ENCODE measurements at places on chromosomes 2 and 18.

DNA sequence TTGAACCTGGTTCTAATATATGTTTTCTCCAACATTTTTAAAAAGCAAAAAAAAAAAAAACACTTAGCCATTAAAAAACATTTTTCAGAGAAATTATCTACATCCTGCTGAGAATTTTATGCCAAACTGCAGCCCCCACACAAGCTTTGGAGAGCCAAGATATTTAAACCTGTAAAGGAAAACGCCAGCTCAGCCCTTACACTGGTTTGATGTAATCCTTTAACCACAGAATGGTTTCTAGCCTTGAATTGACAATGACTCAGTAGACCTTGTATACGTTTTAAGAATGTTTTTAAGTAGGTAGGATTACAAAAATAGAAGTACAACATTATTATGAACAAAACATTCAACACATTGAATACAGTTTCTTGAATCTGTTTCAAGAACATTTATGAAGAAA, 113.6 kb downstream of the BABAM2 start:
- no peak for DNase-seq

- DNase-seq: no peak
Observed at GRCh38 chr2:142008135-142008744, 122.6 kb downstream of the LRP1B start.

GRCh38 chr2:43455296-43455695, 140.5 kb downstream of the THADA start:
- DNase-seq: no peak

GRCh38 chr2:39176997-39177396, 56.1 kb upstream of the SOS1 start:
- no peak for DNase-seq

- DNase-seq: no peak
Observed at GRCh38 chr2:30789670-30790210, 17.5 kb downstream of the CAPN13 start.

GRCh38 chr18:79575891-79576685, 103.5 kb upstream of the CTDP1 start:
- DNase-seq: no peak

GRCh38 chr18:8938817-8939216, 163.7 kb upstream of the NDUFV2 start:
- no peak for DNase-seq

DNA sequence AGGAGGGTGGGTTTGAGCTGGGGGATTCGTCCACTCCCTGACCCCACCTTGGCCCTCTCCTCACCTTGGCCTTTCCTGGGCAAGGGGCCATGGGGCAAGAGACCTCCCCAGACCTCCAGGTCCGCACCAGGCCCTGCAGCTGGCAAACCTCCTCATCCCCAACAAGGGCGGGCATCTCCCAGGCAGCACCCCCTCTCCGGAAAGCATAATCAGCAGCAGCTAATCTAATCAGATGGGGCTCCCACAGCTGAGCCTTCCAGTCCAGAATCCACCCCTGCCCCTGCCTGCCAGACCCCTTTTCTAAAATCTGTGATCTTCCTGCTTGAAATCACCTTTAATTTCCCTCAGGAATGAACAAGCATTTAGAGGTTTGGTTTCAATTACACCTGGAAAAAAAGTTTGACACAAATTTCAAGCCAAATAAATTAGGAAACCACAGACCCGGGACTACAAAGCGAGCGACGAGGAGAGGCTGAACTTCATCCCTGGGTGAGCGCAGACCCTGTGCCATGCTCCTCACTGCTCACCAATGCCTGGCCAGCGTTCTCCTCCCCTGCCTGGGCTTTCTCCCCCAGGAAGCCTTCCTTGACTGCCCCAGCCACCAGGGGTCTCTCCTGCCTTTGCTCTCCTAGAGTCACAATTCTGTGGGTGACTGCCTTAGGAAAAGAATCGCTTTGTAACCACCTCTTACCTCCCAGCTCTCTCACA, 143.0 kb upstream of the MYCN start:
- no peak for DNase-seq

GRCh38 chr2:196241175-196241574, 69.8 kb upstream of the STK17B start:
- no peak for DNase-seq

DNA sequence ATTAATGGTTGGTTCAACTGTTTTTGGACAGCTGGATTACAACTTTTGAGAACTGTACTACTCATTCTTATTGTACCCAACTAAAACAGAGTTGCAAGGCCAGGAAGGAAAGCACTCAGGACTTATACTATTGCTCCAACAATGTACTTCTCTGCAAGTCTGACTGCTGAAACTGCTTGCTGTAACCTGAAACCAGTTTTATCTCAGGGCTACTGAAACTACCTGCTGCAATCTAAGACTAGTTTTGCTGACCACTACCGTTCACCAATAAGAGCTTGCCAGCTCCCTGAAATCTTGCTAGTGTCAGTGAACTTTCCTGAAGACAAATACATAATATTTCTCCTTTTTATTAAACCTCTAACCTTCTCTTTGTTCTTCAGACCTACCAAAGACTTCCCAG, 157.3 kb downstream of the CDCA7 start:
- DNase-seq: no peak

All from hematopoietic multipotent progenitor cell treated with erythropoietin and hydrocortisone succinate and interleukin-3 and kit ligand, for 17 days (in vitro differentiated cells).